ENCODE measurements at places on chromosomes 13 and 19. TPM values are rescaled to one million over a fixed set of nuclear protein-coding genes. Genes with fewer than 3 reads are reported as not detected.

Gene CADM4
- 0.39 TPM for total RNA-seq

Gene ZNF69
- total RNA-seq = 1.1 TPM

Gene CGB3
- not detected for total RNA-seq

Gene CD33
- total RNA-seq = 14.3 TPM

Gene NOP53
- 266 TPM for total RNA-seq

Gene DIAPH3
- total RNA-seq = 30.1 TPM

Gene RASAL3
- 107 TPM for total RNA-seq

Gene PODNL1
- total RNA-seq = not detected

Gene PLK5
- total RNA-seq = not detected

Gene DOCK6
- 5.3 TPM for total RNA-seq

Gene LAIR1
- 10.8 TPM for total RNA-seq

Gene ALOX5AP
- 43.9 TPM for total RNA-seq

Gene ATP4B
- total RNA-seq = not detected

All from activated T-helper 2 cell treated with anti-CD3 and anti-CD28 coated beads, Interferon-gamma antibody, Interleukin-2, Interleukin-4, amounts not matched to agents 10 μg/mL and 5 μg/mL and 100 μg/mL, durations not matched to agents 14 hours and 24 hours and 36 hours (primary cell).